GDM1 (cell line): ENCODE measurements at places on chromosomes 11 and 22.

DNA sequence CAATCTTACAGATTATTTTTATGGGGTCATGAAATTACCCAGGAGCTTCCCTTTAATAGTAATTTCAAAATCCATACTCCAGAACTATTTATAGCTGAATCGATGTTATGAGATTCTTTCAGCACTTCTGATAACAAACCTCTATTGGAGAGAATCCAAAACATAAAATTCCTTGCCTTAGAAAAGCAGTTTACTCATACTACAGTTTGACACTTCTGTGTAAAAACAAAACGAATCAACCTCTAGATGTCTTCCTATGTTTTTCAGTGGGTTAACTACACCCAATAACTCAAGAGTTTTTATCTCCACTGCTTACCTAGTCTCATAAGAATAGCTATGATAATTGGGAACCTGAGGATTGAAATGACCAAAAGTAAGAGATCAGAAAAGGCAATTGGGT, 35.6 kb downstream of the KIF18A start:
- no peak for DNase-seq

DNA sequence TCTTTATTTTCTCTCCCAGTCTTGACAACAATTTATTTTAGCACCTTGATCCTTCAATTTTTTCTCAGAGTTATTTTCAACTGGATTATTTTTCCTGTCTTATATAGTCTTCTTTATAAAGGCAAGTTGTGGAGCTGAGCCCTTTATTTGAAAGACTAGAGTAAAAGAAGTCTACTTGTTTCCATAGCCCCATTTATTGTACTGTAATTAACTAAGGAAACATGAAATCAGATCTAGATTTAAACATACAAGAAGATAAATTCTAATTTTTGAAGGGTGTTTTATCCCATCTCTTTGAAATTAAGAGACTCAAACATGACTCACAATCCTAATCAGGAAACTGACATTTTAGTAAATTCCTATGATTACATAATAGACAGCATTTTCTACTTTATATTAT, 2421.8 kb downstream of the LRRC4C start:
- DNase-seq: no peak

GRCh38 chr11:100066399-100066798, 620.7 kb upstream of the ARHGAP42 start:
- no peak for DNase-seq

DNA sequence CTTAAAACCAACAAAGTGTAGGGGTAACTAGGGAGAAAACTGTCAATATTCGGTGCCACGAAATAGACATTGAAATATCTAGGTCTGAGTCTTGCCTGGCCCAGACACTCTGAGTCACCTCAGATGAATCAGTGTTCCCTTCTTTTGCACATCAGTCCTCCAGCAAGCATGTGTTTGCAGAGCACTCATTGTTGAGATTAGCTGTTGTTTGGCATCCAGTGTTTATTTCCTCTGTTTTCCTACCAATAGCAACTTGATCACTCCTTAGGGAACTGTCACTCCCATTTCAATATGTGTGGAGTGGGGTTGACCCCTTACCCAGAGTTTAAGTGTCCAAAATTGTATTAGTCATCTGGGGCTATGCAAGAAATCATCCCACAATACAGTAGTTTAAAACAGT, 4.7 kb upstream of the ASCC2 start:
- DNase-seq: no peak

DNA sequence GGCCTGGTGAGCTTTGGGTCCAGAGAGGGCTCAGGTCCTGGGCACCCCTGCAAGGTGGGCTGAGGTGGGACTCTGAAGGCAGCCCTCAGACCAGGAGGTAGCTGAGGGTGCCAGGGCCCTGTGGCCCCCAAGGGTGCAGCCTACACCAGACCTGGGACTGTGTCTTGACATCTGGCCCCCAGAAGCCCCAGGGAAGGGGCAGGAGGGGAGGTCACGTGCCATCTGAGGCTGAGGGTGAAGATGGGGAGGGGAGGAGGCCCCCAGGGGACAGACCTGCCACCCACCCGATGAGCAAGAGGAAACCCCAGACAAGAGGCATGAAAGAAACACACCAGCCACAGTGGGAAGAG, 520.2 kb downstream of the BRD1 start:
- no peak for DNase-seq

DNA sequence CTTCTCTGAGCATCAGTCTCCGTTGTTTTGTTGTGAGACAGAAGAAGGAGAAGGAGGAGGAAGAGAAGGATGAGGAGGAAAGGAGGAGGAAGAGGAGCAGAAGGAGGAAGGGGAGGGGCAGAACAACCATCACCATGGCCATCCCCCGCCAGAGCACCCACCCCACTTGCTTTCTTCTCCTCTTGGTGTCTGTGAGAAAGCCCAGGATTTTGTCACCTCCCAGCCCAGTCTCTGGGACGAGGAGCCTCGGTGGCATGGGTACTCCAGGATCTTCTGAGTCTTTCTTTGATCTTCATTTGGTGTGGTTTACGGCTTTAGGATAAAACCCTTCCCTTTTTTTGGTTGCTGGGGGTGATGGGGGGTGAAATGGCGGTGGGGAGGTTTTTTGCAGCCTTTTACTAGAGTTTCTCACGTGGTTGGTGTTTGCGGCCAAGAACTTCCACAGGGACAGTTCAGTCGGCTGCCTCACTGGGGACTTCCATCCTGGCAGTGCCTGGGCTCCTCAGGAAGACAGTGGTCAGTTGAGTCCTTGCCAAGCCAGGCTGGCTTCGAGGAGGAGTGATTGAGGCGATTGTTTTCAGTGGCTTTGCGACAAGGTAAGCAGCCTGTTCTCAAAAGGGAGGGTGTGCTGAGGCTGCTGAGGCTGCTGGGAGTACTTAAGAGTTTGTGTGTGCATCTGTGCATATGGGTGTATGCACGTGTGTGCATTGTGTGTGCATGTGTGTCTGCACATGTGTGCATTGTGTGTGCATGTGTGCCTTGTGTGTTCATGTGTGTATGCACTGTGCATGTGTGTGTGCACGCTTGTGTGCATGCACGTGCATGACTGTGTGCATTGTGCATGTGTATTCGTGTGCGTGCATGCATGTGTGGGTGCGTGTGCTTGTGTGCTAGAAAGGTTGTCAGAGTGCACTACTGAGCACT, 567.5 kb downstream of the TBC1D22A start:
- DNase-seq: no peak

DNA sequence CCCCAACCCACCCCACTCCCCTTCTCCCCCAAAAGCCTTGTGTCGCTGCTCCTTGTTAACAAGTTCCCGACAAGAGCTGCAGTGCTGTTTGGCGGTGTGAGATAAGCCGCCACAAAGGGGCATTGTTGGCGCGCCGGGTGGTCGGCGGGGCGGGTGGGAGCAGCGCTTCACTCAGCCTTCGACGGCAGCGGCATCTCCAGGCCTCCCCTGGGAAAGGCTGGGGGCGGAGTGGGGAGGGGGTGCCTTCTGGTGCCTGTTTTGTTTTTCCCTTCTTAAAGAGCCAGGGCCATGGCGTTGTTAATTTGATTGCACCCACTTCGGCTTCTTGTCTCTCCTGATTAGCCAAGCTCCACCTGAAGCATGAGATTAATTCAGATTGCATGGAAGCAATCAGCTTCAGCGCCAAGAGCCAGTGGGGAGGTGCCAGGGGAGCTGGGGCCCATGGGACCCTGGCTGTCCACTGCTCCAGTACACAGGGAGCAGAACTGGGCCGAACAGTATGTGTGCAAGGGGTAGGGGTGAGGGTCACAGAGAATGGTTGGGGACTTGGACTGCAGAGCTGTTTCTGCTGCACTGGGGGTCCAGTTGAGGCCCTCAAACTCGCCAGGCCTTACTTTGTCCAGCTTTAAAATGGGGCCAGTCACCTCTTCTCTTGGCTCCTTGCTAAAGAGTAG, 165.1 kb downstream of the CEP164 start:
- no peak for DNase-seq

DNA sequence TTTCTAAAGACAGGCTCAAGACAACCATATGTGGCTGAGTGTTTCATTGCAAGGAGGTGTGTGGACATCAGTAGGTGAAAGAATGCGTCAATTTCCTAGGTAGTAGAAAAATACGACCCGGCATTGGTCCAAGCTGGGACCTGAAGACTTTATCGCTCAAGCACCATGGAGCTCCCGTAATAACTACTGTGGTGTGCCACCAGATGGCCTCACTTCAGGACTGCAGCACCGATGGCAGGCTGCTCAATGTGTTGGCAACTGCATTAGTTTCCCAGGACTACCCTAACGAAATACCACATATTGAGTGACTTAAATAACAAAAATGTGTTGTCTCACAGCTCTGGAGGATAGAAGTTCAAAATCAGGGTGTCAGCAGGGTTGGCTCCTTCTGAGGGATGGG, 72.4 kb upstream of the FAT3 start:
- DNase-seq: no peak

GRCh38 chr22:48920776-48921241, 906.9 kb downstream of the BRD1 start:
- no peak for DNase-seq

- DNase-seq: no peak
Observed at GRCh38 chr11:26410706-26411366, 78.9 kb downstream of the ANO3 start.

- no peak for DNase-seq
Observed at GRCh38 chr11:62233730-62234129, 8.3 kb upstream of the SCGB1D2 start.

- DNase-seq: no peak
Observed at GRCh38 chr11:39011797-39012196, 2413.8 kb upstream of the RAG2 start.

DNA sequence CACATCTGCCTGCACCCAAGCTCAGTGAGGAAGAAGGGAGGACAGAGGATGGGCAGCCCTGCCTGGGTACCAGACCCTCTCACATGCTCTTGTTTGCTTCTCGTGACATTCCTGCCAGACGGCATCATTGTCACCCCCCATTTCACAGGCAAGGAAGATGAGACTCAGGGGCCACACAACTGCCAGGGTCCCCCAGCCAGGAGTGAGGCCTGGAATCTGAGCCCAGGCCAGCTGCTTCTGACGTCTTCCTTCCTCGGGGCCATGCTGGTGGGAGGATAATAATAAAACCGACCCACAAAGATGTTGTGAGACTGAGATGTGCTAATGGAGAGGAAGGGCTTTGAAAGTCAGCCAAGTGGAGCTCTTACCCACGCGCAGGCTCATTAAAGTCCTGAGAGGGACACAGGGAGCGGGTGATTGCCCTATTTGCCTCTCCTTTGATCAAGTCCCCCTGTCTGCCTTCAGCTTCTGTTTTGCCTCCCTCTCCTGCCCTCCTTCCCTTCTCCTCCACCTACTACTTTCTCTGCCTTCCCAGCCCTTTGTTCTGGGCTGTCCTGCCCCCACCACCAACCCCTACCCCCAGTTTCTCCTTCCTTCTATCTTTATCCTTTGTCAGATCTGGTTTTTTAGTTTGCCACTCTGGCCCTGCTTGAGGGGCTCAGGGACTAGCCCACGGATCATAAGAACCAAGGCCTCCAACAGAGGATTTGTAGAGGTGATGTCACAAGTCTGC, 62.7 kb downstream of the MCM5 start:
- no peak for DNase-seq

DNA sequence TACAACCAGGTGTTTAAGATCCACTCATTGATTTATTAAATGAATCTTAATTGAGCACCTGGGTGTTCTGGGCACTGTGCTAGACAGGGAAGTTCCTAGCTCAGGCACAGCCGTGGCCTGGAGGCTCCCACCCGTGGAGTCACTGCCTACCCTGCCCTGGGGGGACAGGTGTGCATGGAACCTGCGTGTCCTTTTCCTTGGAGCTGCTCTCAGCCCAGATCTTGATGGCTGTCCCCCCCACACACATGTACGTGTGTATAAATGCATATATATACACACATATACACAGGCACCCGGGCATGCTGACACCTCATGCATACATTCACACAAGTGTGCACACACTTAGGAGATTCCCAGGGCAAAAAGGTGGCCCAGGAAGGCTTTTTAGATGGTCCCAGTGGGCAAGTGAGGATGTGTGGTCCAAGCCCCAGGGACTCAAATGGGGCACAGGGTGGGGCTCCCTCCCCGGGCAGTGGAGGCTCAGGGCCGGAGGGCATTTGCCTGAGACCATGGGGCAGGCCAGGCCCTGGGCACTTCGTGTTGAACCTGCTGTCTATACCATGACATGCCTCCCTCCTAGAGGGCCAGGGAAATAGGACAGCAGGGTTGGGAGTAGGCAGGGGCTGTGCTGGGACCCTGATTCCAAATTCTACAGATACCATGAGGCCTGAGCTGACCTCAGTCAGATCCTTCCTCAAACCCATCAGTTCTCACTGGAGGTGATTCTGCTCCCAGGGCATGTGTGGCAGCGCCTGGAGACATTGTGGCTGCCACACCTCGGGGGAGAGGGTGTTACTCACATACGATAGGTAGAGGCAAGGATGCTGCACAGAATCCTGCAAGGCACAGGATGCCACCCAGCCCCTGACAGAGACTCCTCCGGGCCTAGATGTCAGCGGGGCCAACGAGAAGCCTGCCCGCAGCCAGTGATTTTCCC, 77.8 kb downstream of the BCR start:
- DNase-seq: no peak

DNA sequence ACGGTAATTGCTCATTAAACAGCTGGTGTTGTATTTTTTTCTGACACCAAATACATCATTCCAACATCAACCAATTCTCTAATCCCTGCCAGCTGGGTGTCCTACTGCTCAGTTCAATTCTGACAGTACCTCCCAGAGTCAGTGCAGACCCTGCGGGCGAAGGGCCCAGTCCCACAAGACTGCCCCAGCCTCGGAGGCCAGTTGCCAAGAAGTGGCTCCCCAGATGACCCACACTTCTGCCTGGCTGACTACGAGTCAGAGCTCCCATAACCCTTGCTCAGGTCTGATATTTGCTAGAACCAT, 147.2 kb downstream of the CTTN start:
- DNase-seq: no peak

- DNase-seq: no peak
Observed at GRCh38 chr11:117535201-117535849, 207.7 kb downstream of the CEP164 start.

DNA sequence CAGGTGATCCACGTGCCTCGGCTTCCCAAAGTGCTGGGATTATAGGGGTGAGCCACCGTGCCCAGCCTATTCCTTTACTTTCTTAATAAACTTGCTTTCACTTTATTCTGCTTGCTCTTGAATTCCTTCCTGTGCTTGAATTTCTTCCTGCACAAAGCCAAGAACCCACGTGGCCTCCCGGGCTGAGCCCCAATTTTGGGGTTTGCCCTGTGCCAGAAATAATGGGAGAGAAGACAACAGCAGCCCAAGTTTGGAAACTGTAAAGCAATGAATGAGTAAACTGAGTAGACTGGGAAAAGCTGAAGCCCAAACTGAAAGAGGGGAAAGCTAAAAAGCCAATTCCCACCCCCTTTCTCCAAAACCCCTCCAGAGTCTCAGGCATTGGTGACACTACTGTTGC, 136.4 kb downstream of the NECTIN1 start:
- DNase-seq: no peak

GRCh38 chr11:2509481-2510001, 64.7 kb downstream of the KCNQ1 start:
- no peak for DNase-seq

GRCh38 chr11:61531044-61531443, 22.5 kb downstream of the LRRC10B start:
- no peak for DNase-seq
